Stimulated activated CD8-positive, alpha-beta memory T cell treated with anti-CD3 and anti-CD28 coated beads, Interleukin-7, amount 100 ng/mL, for 4 hours (primary cell): ENCODE measurements at places on chromosomes 6 and 20.

- DNase-seq, result no peak
Measured at GRCh38 chr6:144548536-144548935, 263.4 kb downstream of the UTRN start.

GRCh38 chr6:21914121-21914973, 320.8 kb downstream of the SOX4 start:
- no peak for DNase-seq

GRCh38 chr6:16058201-16058928, 70.5 kb upstream of the MYLIP start:
- no peak for DNase-seq

DNA sequence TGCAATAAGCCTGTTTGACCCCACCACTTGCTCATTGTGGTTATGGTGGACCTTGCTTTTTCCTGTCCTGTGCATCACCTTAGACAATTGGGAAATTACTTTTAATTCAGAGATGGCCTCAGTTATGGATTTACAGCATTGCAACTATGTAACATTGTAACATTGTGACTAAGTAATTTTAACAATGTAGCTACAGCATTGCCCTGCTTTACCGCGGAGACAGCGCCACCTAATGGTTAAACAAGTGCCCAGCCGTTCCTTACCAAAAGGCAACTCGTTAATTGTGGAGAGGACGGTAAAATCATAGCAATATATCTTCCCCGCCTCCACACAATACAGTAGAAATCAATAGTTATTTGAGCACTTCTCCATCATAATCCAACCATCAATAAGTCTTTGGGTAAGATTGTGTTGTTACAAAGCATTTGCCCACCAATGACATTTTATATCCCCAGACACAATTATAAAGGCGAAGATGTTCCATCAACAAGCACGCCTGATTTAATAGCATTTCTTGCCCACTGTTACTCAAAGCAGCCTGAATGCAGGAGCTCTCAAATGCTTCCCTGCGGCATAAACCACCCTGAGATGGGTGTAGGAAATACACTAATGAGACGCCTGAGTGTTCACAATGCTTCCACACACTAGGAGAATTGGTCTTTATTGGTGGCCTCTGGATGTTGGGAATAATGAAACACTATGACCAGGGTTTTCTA, 93.7 kb downstream of the PROKR2 start:
- DNase-seq, result peak; percentile 13

DNA sequence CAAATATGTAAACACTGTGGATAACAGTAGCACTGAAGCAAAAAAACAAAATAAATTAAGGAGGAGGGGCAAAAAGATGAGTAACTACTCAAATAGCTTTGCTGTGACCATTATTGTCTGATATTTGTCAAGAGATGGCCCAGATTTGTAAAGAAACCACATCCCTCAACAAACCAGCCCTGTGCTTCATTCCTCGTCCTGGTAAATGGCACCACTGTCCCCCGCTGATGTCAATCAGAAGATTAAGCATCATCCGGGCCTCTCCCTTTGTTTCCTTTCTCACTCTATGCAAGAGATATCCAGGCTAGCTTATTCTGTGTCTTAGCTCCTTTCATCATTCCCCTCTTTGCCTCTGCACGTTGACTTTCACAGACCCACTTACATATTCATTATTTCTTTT, 259.0 kb downstream of the SYNE1 start:
- no peak for DNase-seq

GRCh38 chr6:155341130-155341828, 27.0 kb upstream of the TFB1M start:
- DNase-seq, result no peak

GRCh38 chr6:64874776-64875175, 832.2 kb downstream of the EYS start:
- DNase-seq, result no peak

GRCh38 chr6:95366414-95366813, 210.9 kb upstream of the MANEA start:
- DNase-seq, result no peak

GRCh38 chr6:111610548-111611172, 5.0 kb upstream of the TRAF3IP2 start:
- DNase-seq, result no peak

GRCh38 chr20:2451939-2452732, 18.5 kb downstream of the SNRPB start:
- DNase-seq, result peak; percentile 23

GRCh38 chr6:42698217-42698616, 24.2 kb downstream of the PRPH2 start:
- no peak for DNase-seq

DNA sequence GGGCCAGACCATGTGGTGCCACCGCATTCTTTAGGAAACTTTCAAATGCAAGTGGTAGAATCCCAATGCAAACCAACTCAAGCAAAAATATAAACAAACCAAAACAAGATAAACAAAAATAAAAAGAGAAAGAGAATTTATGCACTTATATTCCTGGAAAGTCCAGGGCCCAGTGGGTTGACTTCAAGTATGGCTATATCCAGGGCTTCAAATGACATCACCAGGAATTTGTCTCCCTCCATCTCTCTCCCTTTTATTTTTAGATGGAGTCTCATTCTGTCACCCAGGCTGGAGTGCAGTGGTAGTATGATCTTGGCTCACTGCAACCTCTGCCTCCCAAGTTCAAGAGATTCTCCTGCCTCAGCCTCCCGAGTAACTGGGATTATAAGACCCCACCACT, 56.1 kb upstream of the PNRC1 start:
- DNase-seq, result no peak

- DNase-seq, result no peak
Measured at GRCh38 chr6:30074331-30075093, 1.1 kb downstream of the RNF39 start.

GRCh38 chr6:75317503-75318206, 33.1 kb upstream of the TMEM30A start:
- DNase-seq, result no peak

DNA sequence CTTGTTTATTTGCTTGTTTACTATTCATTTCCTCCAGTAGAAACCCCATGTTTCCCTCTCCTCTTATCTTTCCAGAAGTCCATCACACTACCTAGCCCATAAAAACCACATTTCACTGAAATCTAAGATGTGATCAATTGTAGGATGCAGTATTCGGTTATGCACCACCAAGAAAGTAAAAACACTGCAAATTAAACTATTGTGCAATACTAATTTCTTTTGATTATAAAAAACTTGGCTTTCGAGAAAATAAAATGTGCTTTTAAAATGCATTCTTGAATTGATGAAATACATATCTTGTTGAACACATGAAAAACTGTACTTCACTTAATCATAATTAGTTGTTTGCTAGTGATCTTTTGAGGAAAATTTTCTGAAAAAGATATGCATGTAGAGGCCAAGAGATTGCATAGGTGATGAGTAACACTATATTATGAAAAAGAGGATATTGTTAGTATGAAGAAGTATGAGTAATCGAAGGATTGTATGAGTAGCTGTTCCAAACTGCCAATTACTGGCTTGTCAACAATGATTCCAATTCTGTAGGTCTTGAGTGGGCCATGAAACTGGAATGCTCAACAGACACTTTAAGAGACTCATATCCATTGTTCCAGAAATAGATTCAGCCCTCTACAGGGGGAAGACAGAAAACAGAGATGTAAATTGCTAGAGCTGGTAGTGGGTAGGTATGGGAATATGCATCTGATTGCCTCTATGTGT, 79.7 kb downstream of the RNF217 start:
- DNase-seq, result no peak

- DNase-seq, result no peak
Measured at GRCh38 chr6:73747289-73747688, 51.3 kb downstream of the CD109 start.

DNA sequence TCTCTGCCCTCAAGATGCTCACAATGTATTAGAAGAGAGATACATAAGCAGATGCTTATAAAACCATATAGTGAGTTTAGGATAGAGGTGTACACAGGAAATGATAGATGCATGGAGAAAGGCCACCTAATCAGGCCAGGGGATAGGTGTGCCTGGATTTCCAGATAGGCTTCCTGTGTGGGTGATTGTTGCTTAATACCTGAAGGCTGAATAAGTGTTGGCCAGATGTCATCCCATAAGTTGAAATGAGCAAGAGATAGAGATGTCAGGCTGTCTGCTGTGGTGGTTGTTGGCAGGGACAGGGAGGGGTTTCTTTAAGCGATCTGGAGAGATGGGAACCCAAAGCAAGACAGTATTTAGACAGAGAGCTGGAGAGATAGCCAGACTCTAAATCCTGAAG, 109.8 kb upstream of the SGK1 start:
- no peak for DNase-seq

- DNase-seq, result no peak
Measured at GRCh38 chr6:34656378-34657036, 40.1 kb downstream of the ILRUN start.

DNA sequence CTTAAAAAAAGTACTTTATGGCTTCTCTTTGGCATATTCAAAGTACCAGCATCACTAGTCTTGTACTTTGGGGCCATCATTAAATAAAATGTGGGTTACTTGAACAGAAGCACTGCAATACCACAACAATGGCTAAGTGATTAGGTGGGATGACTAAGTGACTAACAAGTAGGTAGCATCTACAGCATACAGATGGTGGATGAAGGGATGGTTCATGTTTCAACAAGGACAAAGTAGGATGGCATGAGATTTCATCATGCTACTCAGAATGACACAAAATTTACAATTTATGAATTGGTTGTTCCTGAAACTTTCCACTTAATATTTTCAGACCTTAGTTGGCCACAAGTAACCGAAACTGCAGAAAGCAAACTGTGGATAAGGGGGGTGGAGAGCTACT, 7.7 kb downstream of the MPC1 start:
- DNase-seq, result no peak

DNA sequence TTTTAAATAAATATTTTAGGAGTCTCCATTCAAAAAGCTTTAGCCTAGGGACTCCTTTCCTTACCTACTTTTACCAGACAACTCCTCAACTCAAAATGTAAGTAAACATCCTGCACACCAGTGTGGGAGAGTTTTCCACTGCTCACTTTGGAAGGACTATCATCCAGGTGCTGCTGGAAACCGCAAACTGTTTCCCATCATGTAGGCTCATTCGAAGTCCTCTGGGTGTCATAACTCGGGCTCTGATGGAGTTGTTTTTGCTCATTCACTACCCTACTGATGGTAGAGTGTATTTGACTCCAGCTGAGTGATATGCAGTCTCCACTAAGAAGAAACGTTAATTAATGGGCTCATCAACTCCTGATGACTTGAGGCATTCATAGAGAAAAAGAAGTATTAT, 136.5 kb upstream of the AKAP12 start:
- no peak for DNase-seq

- no peak for DNase-seq
Measured at GRCh38 chr6:125094563-125094962, 59.0 kb upstream of the TPD52L1 start.

GRCh38 chr6:86832686-86833085, 104.6 kb upstream of the HTR1E start:
- no peak for DNase-seq

DNA sequence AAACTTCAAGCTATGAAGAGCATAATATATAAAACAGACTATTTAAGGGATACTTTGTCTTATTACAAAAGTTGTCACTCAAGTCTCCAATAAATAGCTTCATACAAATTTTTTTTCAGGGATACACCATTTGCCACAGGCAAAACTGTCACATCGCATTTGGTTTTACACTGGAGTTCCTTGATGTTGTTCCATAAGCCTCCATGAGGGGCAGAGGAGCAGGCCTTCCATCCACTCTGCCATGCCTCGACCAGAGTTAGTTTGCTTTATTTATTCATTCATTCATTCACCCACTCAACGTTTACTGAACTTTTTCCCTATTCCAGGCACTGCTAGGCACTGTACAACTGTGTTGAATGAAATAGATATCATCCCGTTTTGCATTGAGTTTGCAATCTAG, 246.6 kb downstream of the PHF3 start:
- DNase-seq, result no peak

DNA sequence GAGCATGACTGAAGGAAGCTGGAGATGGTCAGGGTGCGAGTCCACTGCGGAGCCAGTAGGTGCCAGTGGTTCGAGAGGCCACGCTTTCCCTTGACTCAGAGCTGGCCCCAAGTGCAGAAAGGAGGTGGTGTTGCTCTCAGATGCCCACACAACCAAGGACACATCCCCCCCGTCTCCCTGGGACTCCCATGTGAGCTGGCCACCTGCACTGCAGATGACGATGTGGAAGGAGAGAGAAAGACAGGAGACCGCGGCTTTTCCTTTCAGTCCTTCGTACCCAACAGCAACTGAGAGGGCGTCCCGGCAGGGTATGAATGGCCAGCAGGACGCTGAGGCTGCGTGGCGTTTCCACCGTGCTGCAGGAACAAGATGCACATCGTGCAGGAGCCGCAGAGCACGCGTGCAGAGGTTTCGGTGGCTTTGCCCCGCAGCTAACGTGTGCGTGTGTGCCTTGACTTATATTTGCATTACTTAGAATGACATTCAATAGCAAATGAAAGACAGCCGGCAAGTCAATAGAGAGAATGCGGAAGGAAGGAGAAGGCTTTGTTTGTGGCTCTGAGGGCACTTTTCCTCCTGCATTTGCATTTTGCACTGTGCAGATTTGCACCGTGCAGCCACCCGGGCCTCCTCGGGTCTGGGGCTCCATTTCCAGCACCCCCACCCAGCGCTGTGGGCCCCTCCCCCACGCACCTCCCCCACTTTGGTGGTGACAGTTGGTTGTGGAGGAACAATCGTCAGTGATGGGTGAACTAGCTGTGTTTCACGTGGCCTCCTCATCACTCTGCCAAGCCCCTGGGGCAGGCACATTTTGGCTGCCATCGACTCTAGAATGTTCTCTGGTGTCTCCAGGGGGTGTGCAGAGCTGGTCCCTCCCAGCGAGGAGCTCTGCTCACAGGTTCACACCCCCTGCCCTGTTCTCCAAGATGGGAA, 26.4 kb upstream of the BHLHE23 start:
- no peak for DNase-seq

DNA sequence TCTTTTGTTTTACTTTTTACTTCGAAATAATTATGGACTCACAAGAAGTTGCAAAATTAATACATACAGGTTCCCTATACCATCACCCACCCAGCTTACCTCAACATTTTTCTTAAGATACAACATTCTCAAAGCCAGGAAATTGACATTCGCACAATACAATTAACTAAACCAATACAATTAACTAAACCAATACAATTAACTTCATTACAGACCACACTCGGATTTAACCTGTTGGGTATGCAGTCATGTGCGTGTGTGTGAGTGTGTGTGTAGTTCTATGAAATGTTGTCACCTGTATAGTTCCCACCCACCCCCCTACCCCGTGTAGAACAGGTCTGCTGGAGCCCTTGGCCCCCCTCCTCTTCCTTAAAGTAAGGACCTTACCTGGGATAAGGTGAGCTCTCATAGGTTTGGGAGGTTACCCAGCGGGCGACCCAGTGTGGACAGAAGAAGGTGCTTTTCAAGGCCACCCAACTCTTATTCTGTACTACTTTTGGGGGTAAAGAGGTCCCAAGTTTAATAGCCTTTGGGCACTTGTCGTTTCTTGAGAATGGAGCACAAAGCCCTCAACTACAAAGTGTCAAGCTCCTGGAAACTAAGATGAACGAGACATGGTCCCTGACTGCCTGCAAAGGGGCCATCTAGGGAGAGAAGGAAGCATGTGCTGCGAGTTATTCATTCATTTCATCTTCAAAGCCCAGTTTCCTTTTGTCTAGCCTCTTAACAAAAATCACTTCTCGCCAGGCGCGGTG, 544 bp upstream of the STK38 start:
- DNase-seq, result no peak
